ENCODE measurements at places on chromosomes 12 and 14.

DNA sequence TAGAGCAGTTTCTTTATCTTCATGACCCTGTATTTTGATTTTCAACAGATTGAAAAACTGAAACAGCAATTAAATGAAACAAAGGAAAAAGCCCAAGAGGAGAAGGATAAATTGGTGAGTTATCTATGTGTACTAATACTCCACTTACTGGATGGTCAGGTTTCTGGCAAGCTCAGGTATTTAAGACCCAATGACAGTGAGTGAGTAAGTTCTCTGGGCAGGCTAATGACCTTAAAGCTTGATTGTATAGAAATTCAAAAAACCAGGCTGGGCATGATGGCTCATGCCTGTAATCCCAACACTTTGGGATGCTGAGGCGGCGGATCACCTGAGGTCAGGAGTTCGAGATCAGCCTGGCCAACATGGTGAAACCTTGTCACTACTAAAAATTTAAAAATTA lies 10.0 kb downstream of the BBOF1 start:
- no peak for DNase-seq

DNA sequence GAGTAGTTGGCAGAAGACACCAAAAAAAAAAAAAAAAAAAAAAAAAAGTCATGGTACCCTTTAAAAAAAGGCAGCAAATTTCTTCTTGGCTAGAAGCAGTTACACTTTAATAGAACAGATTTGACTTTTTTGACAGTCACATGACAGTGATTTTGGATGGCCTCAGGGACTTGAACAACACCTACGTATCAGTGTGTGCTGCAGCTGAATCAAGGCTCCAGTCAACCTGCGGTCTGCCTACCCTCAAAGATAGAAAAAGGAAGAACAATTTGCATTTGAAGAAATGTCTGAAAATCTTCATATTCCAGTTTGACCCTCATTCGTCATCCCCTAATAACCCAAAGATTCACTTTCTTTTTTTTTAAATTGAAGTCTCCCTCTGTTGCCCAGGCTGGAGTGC lies 53.9 kb downstream of the MDM2 start:
- no peak for DNase-seq

DNA sequence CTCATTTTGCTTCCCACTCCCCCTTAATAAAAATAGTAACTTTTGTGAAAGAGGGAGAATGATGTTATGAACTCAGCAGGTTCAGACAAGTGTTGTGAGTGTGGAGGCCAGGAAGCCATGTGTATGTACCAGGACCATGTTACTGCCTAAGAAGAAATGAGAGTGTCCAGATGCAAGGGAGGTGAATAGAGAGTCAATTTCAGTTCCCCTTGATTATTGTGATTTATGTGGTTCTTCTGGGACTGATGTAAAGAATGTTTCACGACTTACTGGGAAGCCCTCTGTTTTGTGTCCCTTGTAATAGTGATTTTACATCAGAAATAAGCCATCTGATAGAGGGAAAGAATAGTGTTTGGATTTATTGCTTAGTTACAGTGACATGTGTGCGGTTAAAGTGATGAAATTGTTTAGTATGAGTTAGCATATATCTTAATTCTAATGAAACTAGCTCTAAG lies 32.5 kb downstream of the FBXO34 start:
- no peak for DNase-seq

DNA sequence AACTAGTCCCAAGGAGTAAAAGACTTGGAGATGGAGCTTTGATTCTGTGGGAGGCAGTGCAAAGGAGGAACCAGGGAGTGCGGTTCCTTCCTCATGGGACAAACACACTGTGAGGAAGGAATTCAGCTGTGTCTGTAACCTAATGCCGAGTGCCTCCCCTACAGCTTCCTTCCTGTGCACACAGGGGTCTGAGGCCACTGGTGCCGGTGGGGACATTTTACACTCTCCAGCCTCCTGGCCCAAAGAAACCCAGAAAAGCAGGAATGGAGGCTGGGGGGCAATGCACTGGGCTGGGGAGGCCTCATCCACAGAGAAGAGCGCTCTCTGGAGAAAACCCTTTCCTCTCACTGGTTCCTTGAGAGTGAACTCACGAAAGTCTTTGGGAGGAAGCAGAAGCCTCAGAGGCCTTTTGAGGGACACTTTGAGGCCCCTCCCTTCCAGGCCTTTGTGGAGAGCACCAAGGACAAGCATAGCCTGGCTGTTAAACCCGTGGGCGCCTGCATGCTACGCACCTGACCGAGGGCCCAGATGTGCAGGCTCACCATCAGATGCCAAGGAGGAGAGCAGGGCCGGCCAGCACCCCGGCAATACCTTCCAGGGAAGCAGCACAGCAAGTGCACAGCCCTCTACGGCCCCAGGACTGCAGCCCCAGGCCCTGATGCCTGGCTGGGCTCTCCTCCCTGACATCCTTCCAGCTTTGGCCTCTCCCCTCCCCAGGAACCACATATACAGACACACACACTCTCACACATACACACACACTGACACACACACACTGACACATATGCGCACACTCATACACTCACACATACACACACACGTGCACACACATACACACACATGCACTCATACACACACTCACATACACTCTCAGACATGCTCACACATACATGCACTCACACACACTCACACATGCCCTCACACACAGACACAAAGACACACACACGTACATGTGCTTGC lies 52.0 kb downstream of the NFKBIA start:
- no peak for DNase-seq

- DNase-seq: no peak
Measured at GRCh38 chr14:97748616-97749015, 951.4 kb downstream of the VRK1 start.

GRCh38 chr12:128259556-128260070 lies 7.4 kb upstream of the TMEM132C start:
- peak; percentile 52 for DNase-seq

- DNase-seq: no peak
Measured at GRCh38 chr12:117538032-117538690, 176.7 kb upstream of the NOS1 start.

GRCh38 chr12:27635349-27635972 lies 60.8 kb upstream of the REP15 start:
- DNase-seq: peak; percentile 39

- no peak for DNase-seq
Measured at GRCh38 chr12:1357711-1358110, 236.7 kb downstream of the FBXL14 start.

GRCh38 chr12:25771476-25771875 lies 187.0 kb upstream of the RASSF8 start:
- no peak for DNase-seq

GRCh38 chr12:75876832-75877762 lies 154.5 kb downstream of the PHLDA1 start:
- DNase-seq: peak; percentile 22

- DNase-seq: no peak
Measured at GRCh38 chr12:91877456-91878235, 268.0 kb downstream of the BTG1 start.

All from left kidney (tissue), 8 donors.